ENCODE measurements at places on chromosomes 3 and 15.

- peak; percentile 81 for DNase-seq
Observed at GRCh38 chr15:47717036-47717612, at the start of gene SEMA6D. SEMA6D (plus strand) TSS chr15:47717505; CDS start chr15:47759799, 42,294 bp downstream.

- DNase-seq = no peak
Observed at GRCh38 chr15:57322602-57323250, 53.6 kb upstream of the CGNL1 start.

- DNase-seq = no peak
Observed at GRCh38 chr3:16873872-16874271, 10.9 kb upstream of the PLCL2 start.

- no peak for DNase-seq
Observed at GRCh38 chr3:23319366-23320312, 116.5 kb downstream of the UBE2E2 start.

DNA sequence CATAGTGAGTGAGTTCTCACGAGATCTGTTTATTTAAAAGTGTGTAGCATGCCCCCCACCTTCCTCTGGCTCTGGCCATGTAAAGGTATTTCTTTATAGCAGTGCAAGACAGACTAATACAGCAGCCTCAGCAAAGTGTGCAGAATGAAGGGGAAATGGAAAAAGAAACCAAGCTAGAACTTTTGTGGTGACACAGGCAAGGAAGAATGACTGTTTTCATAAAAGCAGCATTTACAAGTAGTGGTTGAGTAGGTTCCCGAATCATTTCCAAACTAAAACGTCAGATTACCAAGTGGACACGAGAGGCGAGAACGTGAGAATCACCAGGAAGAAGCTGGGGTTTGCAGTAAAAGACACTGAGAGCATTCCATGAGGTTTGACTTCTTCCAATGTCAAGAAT lies 100.2 kb upstream of the AKAP13 start:
- no peak for DNase-seq

- DNase-seq = no peak
Observed at GRCh38 chr3:96755519-96755918, 58.9 kb upstream of the EPHA6 start.

- DNase-seq = no peak
Observed at GRCh38 chr3:126737527-126737926, 33.5 kb downstream of the CHCHD6 start.

- DNase-seq = no peak
Observed at GRCh38 chr3:184579513-184579912, 17.9 kb downstream of the EPHB3 start.

DNA sequence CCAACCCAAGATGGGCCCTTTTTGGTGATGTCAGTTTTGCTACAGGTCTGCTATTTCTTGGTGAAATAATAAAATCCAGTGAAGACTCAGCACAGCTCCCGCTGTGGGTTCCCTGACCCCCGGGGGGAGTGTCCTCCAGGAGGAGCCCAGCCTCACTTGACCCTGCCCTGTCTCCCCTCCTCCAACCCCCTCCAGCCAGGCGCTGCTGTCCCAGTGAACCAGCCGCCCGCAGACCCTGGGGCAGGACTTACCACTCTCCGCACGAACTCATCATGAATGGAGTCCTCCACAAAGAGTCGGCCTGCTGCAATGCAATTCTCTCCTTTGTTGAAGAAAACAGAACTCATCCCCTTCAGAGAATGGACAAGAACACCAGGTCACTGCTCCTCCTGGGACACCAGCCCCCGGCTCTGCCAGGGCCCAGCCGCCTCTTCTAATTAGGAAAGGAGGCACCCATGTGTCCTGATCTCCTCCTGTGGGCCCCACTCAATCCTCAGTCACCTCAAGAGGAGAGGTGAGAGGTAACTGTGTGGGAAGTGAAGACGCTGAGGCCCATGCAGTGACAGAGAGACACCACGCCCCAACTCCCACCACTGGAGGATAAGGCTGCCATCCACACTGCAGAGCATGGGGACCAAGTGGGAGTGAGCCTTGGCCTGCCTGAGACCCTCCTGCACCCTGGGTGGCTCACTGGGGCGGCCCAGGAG lies 28.8 kb upstream of the SLC41A3 start:
- DNase-seq = no peak

DNA sequence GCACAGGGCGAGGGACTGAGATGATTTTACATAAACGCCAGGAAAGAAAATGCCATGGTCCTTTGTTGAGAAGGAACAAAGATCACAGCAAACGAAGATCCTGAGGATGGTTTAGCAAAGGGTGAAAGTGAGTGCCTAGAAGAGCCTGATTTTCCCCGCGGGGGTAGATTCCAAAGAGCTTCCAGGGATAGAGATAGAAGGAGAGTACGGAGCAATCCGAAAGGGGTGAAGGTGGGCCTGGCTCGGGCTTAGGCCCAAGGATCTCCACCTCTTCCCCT lies 977 bp downstream of the CDC25A start:
- DNase-seq = no peak

GRCh38 chr3:64445109-64445943 lies 220.1 kb upstream of the PRICKLE2 start:
- DNase-seq = no peak

GRCh38 chr3:138032567-138032966 lies 22.6 kb downstream of the CLDN18 start:
- DNase-seq = no peak

DNA sequence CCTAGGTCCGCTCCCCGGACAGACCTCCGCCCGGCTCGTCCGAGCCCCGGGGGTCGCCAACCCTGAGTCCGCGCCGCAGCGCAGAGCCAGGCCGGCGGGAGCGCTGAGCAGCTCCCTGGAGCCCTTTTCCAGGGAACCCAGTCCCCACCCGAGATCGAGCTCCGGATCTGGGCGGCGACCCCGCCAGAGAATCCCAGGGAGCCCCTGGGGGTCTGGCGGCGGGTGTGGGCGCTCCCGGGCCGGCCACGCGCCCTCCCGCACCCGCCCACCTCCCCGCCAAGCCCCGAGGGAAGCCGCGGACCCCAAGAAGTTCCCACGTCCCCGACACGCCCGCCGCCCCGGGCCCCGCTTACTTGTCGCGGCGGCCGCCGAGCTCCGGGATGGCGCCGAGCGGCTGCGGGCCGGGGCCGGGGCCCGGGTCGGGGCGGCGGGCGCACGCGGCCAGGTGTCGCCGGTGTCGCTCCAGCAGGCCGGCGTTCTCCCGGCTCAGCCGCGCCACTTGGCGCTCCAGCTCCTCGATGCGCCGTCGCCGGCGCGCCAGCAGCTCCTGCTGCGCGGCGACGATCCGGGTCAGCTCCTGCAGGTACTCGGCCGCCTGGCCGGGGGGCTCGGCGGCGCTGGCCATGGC lies 137.7 kb downstream of the NUP210 start:
- DNase-seq = no peak

DNA sequence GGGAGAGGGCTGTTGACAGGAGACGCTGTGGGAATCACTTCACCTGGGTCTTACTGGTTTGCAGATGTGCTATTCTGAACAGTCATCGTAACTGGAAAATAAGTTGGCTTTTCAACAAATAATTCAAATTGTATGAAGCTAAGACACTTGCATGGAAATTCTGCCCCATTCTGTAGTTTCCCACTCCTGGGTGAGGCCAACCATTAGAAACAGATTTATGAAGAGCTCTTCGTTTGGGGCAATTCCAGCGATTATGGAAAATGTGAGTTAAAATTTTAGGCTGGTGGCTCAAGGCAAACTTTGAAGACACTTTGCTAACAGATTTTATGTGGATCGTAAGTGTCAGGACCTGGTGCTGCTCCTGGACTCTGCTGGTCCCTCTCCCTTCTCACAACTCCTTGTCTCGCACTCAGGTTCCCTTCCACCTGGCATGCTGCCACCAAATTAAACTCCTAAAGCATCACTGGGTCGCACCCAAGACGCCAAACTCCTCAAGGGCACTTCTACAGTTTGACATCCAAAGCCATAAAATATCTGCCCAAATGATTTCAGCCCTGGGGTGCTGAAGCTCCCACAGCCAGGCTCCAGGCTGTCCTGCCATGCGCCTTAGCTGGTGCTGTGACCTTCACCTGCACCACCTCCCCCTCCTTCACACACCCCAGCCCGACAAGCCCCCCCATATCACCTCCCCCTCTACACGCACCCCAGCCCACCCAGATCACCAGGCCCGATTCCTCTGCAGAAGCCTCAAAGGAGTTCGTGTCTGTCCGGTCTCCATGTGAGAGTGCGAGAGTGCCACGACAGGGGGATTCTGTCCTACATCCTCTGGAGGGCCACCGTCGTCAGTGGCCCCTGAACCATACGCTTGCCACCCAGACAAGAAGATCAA lies 138.4 kb downstream of the NSMCE3 start:
- no peak for DNase-seq
